ENCODE measurements at places on chromosomes 13 and 19.

DNA sequence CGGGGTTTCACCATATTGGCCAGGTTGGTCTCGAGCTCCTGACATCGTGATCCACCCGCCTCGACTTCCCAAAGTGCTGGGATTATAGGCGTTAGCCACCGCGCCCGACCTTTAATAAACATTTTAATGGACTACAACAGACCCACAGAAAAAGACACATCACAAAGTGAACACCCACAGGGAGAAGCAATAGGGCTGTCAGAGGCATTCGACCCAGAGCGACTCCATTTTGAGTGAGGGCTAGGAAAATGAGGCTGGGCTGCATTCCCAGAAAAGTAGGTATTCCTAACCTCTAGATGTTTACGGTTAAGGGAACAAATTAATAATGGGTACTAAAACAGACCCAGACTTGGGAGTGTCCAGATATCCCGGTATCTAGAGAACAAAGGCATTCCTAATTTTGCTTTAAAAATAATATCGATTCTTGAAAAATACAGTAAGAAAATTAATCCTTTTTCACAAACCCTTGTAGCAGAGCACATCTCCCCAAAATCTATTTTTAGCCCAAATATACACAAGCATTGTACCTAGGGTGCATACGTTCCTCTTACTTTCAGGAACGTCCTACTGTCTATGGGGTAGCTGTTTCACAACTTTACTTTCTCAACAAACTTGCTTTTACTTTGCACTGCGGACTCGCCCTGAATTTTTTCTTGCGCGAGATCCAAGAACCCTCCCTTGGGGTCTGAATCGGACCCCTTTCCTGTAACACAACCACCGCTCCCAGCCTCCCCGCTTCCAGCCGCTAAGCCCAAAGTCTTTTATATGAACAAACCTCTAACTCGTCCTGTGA is 811 bp upstream of the ZNF8 start:
- DNase-seq, result no peak

GRCh38 chr13:22210134-22210930 is 539.5 kb downstream of the FGF9 start:
- no peak for DNase-seq

DNA sequence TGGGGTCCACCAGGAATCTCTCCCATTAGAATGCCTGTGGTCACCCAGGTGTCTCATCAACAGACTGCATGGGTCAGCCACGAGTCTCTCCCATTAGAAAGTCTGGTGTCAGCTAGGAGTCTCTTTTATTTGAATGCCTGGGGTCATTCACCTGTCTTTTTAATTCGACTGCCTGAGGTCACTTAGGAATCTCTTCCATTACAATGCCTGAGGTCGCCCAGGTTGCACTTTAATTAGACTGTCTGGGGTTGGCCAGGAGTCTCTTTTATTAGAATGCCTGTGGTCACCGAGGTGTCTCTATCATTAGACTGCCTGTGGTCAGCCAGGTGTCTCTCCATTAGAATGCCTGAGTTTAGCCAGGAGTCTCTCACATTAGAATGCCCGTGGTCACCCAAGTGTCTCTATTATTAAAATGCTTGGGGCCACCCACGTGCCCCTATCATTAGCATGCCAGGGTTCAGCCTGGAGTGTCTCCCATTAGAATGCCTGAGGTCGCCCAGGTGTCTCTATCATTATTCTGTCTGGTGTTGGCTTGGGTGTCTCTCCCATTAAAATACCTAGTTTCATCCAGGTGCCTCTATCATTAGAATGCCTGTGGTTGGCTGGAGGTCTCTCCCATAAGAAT is 1474.3 kb downstream of the UQCRFS1 start:
- no peak for DNase-seq

- no peak for DNase-seq
Measured at GRCh38 chr13:99157046-99157445, 43.6 kb upstream of the UBAC2 start.

- DNase-seq, result no peak
Measured at GRCh38 chr19:22619371-22619770, 14.8 kb upstream of the ZNF492 start.

GRCh38 chr19:30116530-30116929 is 174.5 kb downstream of the URI1 start:
- no peak for DNase-seq

GRCh38 chr19:1657746-1658145 is 5.3 kb upstream of the TCF3 start:
- no peak for DNase-seq

DNA sequence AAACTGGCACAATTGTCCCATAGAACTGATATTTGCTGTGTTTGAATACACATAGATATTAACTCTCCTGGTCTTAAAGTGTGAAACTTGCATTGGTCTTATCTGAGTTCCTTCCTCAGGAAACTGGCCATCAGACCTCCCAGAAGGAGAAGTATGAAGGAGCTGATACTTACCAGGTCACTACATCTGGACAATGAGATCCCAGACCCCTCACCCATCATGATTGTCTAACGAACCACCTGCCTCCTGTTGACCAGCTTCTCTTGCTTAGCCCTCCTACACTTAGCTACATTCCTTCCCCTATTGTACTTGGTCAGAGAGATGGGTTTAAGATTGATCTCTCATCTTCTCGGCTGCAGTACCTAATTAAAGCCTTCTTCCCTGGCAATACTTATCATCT is 413.3 kb downstream of the KCTD12 start:
- no peak for DNase-seq

DNA sequence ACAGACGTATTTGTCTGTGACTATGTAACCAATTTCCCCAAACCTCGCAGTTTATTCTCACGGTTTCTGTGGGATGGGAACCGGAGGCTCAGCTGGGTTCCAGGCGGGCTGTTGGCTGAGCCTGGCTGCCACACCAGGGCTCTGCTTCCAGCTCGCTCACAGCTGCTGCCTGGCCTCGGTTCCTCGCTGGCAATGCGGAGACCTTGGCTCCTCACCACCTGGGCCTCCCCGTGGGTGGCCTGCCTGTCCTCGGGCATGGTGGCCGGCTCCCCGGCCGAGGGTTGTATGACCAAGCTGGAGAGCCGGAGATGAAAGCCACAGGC is 218.9 kb upstream of the MAB21L1 start:
- DNase-seq, result no peak

DNA sequence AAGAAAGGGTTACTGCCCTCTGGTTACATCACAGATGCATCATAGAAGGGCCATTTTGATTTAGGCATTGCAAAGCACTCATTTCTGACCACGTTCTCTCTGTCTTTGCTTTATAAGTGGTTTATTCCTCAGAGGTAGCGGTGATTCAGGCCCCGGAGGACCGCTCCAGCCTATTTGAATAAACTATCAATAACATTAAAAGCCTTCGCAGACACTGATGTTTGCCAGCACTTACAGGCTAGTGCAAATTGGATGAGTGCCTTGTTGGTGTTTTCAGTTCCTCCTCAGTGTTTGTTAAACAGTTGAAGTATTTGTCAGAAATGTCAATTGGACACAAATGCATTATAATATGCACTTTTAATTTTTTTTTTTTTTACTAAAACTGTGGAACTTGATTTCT is 120.2 kb downstream of the RXFP2 start:
- DNase-seq, result no peak

DNA sequence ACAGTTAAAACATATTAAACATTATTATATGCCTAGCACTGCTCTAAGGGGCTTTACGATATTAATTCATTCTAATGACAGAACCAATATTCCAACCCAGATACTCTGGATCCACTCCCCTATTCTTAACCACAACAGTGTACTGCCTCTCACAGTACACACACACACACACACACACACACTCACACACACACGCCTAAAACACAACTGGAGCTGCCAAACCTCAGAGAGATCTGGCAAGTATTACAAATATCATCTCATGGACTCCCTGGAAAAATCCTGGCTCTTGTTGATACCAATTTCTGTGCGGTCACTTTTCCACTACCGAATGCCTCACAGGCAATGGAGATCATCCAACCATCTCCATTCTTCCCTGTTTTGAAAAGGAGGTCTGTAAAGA is 1.3 kb downstream of the ZNF780A start:
- DNase-seq, result no peak

GRCh38 chr13:79406597-79406908 is 498 bp upstream of the RBM26 start:
- no peak for DNase-seq

DNA sequence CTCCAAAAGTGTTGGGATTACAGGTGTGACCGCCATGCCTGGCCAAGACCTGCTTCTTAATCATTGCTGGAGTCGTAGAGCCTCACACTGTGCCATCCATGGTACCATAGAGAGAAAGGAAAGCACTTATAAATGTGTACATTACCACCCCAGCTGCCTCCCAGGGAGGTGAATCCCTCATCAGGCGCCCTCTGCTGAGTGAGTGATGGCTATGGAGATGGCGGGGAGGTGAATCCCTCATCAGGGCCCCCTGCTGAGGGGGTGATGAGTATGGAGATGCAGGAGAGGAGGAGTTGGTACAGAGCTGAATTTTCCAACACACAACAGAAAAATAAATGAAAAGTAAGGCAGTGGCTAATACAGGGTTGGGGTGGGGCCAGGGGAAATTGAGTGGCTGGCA is 263.4 kb downstream of the UQCRFS1 start:
- no peak for DNase-seq

DNA sequence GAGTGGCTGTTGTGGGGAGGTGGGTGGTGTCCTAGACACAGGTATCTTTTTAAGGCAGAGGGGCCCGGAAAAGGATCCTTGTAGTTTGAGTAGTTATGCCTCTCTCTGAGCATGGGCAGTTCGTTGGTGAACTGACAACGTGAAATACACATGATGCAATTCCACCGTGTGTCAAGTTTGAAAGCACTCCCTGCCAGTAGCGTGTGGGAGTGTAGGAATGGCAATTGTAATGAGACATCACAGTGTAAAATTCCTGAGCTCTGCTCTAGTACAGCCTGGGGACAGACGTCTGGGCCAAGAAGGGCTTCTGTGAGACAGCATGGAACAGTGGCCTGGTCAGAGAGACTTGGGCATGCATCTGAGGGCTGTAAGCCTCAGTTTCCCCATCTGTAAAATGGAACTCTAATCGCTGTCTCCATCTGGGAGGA is 10.4 kb upstream of the ASF1B start:
- no peak for DNase-seq

GRCh38 chr13:45705918-45706317 is 3.8 kb downstream of the CBY2 start:
- no peak for DNase-seq

GRCh38 chr13:91313103-91313502 is 34.4 kb upstream of the MIR17HG start:
- DNase-seq, result no peak

DNA sequence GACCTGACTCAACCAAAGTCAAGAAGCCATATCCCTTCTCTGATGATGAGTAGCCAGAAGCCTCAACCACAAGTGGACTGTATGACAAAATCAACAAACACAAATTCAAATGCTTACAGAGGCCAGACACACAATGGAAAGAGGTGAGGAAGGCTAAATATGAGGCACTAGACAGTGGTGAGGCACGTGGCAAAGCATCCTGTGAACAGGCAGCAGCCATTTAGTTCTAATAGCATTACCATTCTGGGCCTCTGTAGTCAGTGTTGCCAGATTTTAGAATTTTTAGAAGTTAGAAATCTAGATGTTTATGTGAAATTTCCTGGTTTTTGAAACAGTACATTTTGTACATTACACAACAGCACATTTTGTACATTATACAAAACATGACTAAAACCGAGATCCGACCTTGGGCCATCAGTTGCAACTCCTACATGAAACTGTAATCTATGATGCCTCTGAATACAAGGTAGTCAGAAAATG is 403.3 kb downstream of the COG6 start:
- DNase-seq, result no peak

DNA sequence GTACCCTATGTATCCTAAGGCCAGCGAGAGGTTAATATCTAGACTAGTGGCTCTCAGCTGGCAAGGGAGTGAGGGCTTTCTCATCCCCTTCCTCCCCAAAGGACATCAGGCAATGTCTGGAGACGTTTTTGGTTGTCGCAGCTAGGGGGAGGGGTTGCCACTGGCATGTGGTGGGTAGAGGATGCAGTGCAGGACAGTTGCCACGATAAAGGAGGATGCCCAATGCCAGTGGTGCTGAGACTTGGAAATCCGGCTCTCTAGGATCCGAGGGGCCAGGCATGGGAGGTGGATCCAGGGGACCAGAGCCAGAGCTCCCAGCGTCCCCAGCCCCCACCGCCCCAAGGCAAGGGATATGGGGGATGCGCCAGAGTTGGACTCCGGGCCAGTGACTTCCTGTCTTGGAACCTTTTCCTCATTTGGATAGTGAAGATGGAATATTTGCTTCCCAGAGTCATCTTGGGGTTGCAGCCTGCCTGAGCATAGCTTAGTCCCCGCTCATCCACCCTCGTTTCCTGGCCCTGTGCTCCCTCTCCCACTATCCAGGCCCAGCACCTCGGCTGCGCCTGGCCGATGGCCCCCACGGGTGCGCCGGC is 4.9 kb downstream of the SSC5D start:
- no peak for DNase-seq

GRCh38 chr13:28492569-28493367 is 2.2 kb downstream of the FLT1 start:
- DNase-seq, result no peak

Data from NCI-H524 (cell line).